ENCODE measurements at places on chromosomes 3 and 15.

DNA sequence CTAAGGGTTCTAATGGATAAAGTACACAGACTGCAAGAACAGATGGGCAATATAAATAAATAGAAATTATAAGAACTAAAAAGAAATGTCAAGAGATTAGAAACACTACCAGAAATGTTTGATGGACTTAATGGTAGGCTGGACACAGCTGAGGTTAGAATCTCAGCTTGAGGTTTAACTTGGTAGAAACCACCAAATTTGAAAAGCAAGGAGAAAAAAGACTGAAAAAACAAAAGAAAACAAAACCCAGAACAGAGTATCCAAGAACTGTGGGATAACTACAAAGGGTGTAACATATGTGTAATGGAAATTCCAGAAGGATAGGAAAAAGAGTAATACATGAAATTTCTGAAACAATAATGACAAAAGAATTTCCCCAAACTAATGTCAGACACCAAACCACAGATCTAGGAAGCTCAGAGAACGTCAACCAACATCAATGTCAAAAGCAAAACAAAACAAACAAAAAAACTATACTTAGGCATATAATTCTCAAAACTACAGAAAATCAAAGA lies 35.0 kb downstream of the RFX7 start:
- DNase-seq: peak; percentile 3

- no peak for DNase-seq
These were observed 145.3 kb downstream of the RORA start for GRCh38 chr15:61083788-61084134.

- no peak for DNase-seq
These were observed 108.4 kb upstream of the RASGRP1 start for GRCh38 chr15:38672814-38673670.

DNA sequence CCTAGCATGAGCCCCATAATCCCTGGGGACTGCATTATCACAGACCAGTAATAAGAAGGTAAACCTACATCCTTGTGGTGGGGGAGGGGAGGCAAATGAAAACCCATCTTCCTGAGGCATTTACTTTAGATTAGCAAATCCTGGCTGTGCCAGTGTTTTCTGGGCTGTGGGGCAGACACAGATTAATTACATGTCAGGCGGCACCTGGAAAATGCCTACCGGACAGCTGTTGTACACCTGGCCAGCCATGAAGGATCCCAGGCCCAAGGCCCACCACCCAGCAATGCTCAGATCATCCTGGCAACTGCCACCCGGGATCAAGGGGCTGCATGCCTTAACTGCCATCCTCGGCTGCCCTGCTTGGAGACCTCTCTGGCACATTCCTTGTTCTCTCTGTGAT lies 59.1 kb upstream of the RASA2 start:
- DNase-seq: no peak
